ENCODE measurements at places on chromosomes 16 and 17.

DNA sequence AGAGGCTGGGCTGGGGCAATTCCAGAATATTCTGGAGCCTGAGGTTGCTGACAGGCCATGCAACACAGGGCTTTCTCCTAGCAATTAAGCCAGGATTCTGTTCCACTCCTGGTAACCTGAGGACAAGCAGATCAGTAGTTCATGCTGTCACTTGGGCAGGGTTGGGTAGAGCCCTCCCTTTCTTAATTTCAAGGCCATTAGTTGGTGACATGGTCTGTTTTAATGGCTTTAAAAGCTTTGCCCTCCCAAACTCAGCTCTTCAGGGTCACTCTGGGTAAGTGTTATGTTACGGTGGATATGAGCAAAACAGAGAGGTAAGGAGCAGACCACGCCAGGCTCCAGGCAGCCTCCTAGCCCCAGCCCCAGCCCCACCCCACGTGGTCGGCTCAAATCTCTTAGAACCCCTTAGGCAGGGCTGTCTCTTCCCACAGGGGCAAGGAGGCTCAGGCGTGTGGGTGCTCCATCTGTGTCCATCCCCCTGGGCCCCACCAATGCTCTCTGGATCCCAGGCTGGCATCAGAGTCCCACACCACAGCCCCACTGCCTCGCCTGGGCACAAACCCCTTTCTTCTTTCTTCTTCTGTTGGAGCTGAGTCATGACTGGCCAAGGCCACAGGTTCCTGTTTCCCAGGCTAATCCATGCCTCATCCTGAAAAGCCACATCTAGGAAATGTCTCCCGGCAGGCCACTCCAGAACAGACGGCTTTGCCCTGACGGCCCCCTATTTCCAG is 27.5 kb downstream of the CEP295NL start:
- DNase-seq, result no peak

DNA sequence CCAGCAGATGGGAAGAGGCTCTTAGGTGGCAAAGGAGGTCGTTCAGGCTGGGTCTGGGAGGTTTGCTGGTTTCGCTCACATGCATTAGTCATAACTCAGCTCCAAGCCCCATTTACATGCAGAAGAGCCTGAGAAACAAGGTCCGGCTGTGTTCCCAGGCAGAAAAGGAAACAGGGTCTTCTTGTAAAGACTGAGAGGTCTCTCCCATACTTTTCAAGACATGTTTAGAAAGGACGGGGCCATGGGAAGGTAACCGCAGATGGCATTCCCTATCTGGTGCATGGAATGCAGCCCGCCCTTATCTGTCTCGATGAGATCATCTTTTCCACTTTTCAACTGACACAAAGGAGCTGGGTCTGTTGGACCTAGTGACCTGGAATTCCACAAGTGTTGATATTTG is 389.0 kb upstream of the CDH11 start:
- DNase-seq, result no peak

GRCh38 chr17:67931227-67931626 is 65.0 kb downstream of the C17orf58 start:
- no peak for DNase-seq

DNA sequence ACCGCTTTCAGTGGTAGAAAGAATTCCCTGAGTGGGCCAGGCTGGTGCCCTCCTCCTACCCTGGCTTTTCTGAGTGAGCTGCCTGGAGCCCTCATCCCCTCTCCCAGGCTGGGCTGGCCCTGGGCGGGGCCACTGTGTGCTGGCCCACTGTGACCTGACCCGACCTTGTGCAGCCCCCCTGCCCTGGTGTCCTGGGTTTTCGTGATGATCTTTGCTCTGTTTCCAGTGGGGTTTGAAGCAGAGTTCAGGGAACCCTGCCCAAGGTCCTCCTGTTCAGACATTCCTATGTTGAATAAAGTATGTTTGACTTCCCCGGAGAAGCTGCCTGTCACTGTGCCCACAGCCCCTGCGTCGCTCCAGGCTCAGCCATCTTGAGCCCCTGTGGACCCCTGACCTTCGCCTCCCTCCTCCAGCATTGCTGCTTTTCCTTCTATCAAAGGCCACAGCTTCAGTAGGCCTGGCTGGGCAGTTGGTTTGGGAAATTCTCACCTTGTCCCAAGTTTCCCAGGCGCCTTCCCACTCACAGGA is 13.7 kb upstream of the NAGLU start:
- no peak for DNase-seq

DNA sequence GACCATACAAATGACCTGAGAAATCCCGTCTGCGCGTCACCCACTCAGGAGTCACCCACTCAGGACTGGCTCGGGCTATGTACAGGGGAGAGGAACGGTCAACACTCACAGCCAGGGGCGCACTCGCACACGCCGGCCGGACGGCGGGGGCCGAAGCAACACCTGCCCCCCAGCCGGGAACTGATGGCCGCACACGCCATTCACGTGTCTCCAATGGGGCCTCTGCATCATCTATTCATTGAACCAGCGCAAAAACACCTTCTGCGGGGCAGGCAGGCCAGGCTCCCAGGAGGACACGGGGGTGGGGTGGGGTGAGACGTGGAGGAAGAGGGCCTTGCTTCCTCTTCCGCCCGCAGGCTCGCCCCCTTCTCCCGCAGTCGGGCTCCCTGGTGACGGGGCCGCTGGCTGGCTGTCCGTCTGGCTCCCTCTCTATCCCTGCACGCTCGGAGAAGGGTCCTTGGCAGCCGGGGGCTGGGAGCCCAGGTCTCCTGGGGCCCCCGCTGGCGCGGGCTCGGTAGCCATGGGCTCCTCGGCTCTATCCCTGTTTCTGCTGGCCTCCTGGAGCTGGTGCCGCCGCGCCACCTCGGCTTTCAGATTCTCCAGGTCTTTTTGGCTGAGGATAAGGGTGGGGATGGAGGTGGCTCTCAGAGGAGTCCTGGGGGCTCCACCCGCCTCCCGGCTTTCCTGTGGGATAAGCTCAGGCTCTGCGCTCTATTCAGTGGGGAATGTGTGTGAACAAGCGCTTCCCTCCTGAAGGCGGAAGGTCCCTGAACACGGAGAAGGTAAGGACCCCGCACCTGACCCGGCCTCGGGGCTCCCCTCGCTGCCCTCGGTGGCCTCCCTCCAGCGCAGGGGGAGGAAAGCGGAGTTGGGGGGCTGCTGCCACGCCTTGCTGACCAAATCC is 21.1 kb downstream of the CLUH start:
- no peak for DNase-seq

- DNase-seq, result no peak
Observed at GRCh38 chr16:11234884-11235702, 20.9 kb downstream of the SOCS1 start.

- DNase-seq, result no peak
Observed at GRCh38 chr17:78381601-78382232, 3.3 kb downstream of the PGS1 start.

GRCh38 chr17:17236295-17237025 is 508 bp downstream of the FLCN start:
- peak; percentile 7 for DNase-seq

- no peak for DNase-seq
Observed at GRCh38 chr17:64273006-64273405, 9.9 kb upstream of the TEX2 start.

GRCh38 chr17:44842748-44843147 is 4.9 kb upstream of the HIGD1B start:
- no peak for DNase-seq

GRCh38 chr17:13036751-13037150 is 18.9 kb upstream of the ELAC2 start:
- DNase-seq, result no peak

DNA sequence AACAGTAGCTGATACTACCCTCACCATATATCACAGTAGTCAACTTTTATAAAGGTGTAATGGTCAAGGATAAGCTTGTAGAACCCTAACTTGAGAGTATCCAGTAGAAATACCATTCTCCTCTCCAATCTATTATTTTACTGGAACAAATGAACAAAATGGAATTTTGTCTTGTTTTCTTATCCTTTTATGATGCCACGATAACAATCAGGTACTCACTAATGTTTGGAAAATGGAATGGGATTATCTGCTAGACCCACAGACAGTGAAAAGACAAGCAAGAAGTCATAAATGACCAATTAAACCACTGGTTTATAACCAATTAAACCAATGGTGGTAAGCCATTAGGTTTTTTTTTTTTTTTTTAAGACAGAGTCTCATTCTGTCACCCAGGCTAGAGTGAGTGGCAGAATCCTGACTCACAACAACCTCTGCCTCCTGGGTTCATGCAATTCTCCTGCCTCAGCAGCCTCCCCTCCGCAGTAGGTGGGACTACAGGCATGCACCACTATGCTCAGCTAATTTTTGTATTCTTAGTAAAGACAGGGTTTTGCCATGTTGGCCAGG is 10.4 kb downstream of the GPATCH8 start:
- DNase-seq, result no peak
